ENCODE measurements at places on chromosomes 12 and 14.

GRCh38 chr12:132907216-132907615 lies 19.8 kb upstream of the CHFR start:
- no peak for DNase-seq

- no peak for DNase-seq
These were observed 290.8 kb upstream of the MDGA2 start for GRCh38 chr14:47966076-47966810.

DNA sequence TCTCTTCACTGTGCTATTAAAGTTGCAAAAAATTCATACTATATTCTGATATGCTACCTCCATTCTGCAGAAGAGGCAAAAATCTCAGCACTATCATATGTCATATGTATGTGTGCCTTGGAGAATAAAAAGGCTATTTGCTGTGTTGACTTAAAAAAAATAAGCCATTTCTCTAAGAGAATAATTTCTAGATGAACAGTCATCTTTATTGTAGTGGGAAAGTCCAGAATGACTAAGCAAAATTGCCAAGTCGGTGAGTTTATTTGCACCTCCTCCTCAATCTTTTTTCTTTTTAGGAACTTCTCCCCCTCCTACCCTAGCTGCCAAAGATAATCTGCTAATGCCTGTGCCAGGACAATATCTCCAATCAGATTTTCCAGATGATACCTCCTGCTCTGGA lies 353.8 kb upstream of the FAR2 start:
- DNase-seq = peak; percentile 32

GRCh38 chr14:68476212-68477109 lies 316.4 kb downstream of the ZFP36L1 start:
- peak; percentile 92 for DNase-seq

- DNase-seq = peak; percentile 28
These were observed 65.2 kb downstream of the PAPOLA start for GRCh38 chr14:96567289-96567899.

GRCh38 chr12:26870491-26871419 lies 37.8 kb upstream of the ITPR2 start:
- no peak for DNase-seq

DNA sequence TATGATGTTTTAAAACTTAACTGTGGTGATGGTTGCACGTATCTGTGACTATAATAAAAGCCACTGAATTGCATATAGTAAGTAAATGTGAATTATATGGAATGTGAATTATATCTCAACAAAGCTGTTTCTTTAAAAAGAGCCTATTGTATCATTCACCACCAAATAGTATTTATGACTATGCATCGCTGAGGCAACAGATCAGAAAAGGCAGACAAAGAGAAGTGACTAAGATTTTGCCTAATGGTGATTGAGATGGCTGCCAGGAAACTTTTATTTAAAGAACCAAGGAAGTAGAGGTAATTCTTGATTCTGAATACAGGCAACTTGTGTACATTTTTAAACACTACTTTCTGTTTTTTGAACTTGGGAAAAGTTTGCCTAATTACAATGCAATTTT lies 31.7 kb downstream of the DHRS7 start:
- DNase-seq = no peak

- no peak for DNase-seq
These were observed 157.9 kb downstream of the PAWR start for GRCh38 chr12:79532907-79533288.

Data from suppressor macrophage treated with lipopolysaccharide for 4 hours (primary cell).